ENCODE measurements at places on chromosomes 3 and 15.

DNA sequence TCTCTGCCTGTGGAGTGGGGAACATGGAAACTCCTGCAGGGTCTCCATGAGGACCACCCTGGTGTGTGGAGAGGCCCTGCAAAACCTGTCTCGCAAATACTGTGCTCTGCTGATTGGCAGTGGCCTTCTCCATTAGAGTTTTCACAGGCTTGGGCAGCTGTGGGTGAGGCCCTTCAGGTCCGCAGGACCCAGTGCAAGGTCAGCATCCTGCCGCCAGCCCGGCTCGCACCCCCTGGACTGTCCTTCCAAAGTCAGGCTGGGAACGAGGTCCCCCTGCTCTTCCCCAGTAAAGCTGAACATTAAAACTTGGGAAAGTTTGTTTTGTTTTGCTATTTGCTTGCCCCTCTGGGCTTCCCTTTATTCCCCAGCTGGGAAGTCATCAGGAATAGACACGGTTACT is 85.0 kb upstream of the PLXNA1 start:
- no peak for DNase-seq

DNA sequence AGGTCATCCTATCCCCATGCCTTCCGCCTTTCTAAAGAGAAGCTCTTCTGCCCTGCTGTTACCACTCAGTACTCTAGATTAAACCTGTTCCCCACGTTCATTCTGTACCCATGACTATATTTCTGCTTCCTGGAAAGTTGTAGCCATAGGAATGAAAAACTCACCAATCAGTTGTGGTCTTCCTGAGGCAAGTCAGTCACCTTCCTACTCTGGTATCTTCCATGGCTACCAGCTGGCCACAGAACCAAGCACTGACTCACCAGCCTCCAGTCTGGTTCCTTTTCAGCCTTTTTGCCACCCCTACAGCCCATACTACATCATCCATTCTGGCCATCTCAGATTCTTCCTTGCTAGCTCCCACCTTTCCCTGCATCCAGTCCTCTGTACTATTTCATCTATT is 46.4 kb downstream of the TMEM44 start:
- no peak for DNase-seq

GRCh38 chr3:10484709-10485108 is 20.7 kb downstream of the ATP2B2 start:
- no peak for DNase-seq

DNA sequence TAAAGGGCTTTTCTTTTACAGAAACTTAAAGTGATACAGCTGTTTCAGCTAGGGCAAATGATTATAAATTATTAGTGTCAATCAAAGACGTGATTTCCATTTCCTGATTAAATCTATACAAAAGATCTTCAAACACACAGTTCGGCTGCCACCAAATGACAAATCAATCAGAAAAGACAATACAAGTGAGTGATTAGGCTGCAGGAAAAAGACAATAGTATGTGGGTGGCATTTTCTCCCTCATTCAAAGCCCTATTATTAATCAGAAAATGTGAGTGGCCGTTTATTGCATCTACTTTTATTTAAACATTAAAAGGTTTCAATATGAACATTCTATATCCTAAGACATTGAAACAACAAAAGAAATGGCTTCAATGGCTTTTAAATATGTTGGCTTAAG is 895.6 kb upstream of the ROBO1 start:
- no peak for DNase-seq

DNA sequence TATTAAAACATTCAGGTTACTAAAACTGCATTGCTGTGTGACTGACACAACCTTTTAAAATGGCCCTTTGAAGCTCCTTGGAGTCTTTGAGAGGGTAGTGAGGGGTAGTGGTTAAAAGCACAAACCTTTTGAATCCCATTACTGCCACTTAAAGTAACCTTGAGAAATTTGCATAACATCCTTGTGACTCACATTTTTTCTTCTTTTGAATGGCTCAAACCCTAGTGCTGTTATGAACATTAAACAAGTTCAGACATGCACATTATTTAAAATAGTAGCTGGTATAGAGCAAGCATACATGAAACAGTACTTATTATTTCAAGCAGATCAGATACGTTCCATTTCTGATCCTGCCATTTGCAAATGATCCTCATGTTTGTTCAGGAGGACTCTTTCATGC is 3.7 kb upstream of the CLDN1 start:
- no peak for DNase-seq

- no peak for DNase-seq
Measured at GRCh38 chr3:104510131-104510849, 856.4 kb upstream of the ALCAM start.

GRCh38 chr3:55770077-55770476 is 283.0 kb upstream of the WNT5A start:
- DNase-seq: no peak

DNA sequence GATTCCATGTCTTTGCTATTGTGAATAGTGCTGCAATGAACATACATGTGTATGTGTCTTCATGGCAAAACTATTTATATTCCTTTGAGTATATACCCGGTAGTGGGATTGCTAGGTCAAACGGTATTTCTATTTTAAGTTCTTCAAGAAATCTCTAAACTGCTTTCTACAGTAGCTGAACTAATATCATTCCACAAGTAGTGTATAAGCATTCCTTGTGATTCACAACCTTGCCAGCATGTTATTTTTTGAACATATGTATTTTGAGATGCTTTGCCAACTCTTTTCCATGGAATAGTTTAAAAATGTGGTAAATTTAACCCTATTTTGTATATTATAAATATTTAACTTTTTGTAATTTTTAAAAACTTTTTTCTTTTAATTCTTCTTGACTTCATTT is 592.7 kb upstream of the NAALADL2 start:
- no peak for DNase-seq

DNA sequence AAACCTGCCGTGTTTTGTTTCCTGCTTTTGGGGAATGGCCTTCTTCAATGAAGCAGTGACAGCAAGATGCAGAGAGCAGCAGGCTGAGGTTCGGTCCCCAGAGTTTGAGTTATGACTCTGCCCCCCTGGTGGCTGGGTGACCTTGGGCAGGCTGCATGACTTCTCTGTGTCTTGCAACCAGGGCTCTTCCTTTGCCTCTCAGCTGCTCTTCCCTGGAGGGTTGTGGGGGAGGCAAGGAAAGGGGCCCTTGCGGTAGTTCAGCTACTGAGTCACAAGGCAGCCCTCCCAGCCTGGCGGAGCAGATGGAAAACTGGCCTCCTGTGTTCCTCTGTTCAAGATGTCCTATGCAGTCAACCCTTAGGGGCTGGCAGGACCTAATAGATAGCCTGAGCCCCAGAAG is 17.1 kb downstream of the CTXND1 start:
- no peak for DNase-seq

DNA sequence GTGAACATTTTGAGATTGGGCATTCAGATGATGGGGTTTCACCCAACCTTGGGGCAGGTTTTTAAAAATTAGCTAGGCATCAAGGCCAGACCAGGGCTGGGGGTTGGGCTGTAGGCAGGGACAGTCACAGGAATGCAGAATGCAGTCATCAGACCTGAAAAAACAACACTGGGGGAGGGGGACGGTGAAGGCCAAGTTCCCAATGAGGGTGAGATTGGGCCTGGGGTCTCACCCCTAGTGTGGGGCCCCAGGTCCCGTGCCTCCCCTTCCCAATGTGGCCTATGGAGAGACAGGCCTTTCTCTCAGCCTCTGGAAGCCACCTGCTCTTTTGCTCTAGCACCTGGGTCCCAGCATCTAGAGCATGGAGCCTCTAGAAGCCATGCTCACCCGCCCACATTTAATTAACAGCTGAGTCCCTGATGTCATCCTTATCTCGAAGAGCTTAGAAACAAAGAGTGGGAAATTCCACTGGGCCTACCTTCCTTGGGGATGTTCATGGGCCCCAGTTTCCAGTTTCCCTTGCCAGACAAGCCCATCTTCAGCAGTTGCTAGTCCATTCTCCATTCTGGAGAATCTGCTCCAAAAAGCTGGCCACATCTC is 6.1 kb downstream of the RHO start:
- DNase-seq: no peak

DNA sequence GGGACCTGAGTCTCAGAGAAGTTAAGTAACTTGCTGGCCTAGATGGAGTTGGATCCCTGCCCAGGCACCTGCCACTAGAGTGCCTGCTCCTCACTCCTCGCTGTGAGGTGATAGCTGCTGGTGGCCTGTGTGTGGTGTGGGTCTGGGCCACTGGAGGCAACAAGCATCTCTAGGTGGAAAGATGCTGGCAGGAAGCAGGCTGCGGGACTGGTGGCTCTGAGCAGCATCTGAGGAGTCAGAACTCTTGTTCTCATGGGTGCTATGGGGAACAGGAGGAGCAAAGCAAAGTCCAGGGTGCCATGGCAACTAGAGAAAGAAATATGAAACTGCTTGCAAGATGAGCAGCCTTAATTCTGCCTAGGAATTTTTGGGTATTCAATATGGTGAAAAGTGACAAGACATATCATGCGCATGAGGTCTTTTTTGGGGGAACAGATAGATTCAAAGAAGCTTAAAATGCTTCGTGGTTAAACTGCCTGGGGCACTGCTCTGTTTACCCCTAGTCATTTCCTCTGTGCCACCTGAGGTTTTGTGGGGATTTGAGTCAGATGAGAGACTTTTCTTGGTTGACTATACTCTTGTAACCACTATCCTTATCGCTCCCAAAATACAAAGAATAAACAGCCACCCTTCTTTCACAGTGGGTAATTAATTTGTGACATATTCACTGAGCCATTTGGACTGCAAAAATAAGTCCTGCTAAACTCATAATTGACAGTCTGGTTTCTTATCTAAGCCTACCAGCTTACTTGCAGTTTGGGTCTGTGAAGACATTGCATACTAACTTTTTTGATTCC is 50.3 kb downstream of the MED12L start:
- DNase-seq: no peak

GRCh38 chr3:140545197-140545596 is 132.7 kb upstream of the TRIM42 start:
- DNase-seq: no peak

- no peak for DNase-seq
Measured at GRCh38 chr15:57611938-57612337, 20.2 kb downstream of the MYZAP start.

DNA sequence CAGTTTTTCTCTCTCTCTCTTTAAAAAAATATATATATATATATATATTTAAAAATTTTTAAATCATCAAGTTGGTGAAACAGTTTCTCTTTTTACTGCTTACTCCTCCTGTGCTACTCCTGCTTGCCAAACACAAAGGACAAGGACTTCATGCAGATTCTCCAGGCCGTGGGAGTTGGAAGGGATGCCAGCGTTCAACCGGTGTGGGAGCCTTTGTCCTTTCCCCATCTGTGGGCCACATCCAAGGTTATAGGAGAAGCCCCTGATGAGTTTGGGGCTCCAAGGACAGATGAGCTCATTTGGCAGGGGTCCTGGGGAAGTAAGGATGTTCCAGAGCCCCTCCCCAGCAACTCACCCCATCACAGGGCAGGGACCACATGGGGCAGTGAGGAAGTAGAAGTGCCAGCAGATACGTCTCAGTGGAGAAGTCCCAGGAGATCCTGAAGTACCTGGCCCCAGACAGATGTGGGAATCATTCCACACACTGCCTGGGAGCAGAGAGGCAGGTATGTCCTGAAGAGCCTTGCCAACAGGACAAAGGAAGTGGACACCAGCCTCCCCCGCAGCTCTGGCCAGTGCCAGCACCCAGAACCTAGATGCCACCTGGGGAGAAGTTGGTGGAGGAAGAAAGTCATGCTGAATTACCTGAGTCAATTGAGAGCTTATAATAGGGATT is 36.6 kb downstream of the CCK start:
- no peak for DNase-seq

DNA sequence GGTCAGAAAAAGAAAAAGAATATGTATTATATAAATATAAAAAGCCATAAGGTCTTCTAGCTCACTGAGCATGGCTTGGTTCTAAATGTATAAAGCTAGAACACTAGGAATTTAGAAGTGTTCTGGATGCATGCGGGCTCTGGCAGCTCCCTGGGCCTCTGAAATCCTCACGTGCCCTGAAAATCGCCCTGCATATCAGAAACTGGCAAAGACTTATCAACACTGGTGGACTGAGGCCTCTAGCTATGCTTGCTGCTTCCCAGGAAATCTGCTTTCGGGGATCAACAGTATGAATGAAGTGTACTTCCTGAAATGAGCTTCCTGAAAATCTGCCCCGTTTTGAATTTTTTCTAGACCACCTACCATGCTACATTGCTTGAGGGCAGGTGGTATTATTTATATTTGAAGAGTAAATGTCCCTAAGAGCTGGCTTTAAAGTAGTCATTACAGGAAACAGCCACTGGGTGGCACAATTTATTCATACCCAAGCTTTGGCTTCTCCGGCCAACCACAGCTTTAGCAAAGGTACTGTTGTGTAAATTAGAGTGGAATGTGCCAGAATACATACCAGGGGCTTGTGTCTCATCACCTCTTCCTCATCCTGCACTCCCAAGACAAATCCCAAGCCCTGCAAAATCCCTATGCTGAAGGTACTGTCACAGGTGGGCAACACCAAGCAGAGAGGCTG is 17.7 kb downstream of the CRTAP start:
- no peak for DNase-seq

DNA sequence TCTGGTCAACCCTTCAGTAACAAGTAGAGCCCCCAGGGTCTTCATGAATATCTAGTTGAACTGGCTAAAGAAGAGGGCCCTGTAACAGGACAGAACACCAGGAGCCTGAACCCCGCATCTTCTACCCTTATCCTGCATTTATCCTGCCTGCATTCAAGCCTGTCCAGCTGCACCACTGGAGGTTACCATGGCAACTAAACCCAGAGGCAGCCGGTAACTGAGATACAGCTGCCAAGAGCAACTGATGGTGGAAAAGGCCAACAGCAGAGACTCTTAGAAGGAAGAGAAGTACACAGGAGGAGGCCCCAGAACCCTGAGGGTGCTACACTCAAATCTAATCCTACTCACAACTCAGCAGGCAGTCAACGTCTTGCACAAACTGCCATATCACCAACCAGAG is 3.7 kb upstream of the PRKAR2A start:
- no peak for DNase-seq

DNA sequence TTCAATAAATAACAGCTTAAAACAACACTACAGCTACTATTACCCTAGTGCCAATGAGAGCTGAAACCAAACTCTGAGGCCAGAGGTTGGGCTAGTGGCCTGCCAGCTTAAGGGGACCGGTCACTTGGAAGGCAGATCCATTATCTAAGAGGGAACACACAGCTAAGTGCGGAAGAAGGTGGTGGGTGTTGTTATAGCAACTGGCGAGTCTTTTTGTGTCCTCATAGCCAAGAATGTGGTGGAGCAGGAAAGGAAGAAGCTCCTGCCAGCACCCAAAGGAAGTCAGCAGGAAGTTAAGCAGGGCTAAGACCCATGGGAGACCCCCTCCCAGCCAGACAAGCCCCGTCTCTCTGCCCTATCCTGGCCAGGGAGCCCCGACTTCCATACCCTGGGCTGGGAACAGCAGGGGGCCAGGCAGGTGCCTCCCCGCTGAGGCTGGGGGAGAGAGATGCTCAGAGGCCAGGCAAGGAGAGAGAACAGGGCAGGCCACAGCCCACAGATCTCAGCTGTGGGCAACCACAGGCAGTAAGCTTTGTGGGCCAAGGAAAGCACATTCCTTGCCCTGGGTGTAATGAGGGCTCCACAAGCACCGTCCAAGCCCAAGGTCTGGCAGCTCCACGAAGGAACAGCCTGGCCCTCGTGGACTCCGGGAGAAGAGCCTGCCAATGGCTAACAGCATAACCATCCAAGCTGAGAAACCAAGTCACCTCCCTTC is 34.0 kb upstream of the HRH1 start:
- no peak for DNase-seq
